ENCODE measurements at places on chromosomes 1 and 21.

GRCh38 chr21:41536076-41536826 lies 28.3 kb upstream of the TMPRSS2 start:
- DNase-seq, result no peak

DNA sequence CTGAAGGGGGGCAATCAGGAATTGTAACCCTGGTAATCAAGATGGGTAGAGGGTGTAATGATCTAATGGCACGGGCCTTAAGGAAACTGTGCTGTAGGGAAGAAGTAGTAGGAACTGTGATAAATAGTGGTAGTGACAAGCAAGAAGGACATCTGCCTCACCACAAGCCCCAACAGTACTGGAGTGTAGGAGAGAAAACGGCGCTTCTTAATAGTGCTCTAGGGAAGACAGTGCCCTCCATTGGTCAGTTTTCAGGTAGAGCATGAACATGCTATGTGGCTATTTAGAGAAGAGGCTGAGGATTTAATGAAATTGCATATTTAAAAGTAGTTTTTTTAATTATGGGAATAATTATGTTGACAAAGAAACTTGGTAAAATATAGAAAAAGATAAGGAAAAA lies 32.2 kb downstream of the SLC30A7 start:
- peak; percentile 10 for DNase-seq

- no peak for DNase-seq
These were observed 16.6 kb downstream of the DDAH1 start for GRCh38 chr1:85448358-85448757.

DNA sequence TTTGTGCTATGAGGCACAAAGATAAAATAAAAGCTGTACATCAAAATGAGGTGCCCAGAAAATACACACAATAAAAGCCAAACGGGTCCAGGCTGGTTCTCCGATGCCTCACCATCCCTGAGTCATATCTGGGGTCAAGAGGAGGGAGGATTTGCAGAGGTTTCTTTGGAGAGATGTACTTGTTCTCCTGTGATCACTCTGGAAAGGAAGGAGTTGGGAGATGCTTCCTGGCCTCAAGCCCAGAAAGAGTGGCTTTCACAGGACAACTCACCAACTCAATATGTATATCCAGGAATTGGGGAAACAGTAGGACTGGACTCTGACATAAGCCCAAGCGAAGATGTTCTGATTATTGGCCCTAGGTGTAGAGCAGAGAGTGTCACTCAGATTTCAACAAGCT lies 51.9 kb downstream of the DIPK1A start:
- peak; percentile 27 for DNase-seq

DNA sequence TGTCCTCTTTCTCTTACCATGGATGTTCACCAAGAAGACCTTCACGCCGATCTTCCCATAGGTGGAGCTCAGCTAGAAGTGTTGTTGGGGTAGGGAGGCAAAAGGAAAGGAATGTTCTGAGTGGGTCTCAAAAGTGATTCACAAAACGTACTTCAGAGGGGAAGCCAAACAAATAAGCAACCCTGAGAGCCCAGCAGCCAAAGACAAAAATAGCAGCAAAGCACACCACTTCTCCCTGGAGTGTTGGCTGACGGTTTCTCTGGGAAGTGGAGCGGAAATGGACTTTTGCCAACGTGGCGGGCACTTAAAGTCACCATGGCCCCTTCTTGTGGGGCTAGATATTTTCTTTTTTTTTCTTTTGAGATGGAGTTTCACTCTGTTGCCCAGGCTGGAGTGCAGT lies 23.1 kb downstream of the SLC26A9 start:
- no peak for DNase-seq

DNA sequence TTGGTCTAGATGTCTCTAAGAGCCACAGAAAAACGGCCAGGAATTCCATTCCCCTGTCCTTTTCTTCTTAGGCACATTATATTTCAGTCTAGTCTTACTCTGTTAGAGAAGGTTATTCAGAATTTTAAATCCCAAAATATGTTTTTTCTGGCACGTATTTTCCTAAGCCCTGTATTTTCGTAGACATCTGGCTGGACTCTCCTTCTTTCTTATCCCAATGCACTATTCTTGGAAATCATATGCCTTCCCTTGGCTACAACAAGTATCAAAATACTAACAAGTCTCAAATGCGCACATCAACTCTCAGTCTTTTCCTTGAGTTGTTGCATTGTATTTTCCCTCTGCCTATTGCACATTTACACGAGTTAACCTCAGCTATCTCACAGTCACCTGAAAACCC lies 96.2 kb downstream of the DPYD start:
- no peak for DNase-seq

GRCh38 chr1:8571200-8571984 lies 246.0 kb downstream of the RERE start:
- no peak for DNase-seq

All from cerebellar cortex (tissue), 1 donor.